ENCODE measurements at places on chromosomes 12 and 14.

DNA sequence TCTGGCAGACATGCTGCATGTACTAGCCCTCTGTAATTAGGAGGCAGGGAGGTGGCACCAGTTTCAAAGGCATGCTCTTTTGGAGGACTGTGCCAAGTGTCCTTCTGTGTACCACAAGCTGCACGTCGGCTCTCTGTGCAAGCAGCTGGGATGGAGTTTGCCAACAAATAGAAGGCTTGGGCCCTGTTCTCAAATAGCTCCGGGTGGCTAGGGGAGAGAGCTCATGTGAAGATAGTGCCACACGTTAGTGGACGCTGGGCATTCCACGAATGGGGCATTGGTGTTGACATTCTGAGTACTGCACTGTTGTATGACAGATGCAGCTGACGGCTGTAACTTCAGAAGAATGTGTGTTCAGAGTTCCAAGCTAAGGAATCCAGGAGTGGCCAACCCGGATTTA, 4.4 kb downstream of the AACS start:
- no peak for DNase-seq

DNA sequence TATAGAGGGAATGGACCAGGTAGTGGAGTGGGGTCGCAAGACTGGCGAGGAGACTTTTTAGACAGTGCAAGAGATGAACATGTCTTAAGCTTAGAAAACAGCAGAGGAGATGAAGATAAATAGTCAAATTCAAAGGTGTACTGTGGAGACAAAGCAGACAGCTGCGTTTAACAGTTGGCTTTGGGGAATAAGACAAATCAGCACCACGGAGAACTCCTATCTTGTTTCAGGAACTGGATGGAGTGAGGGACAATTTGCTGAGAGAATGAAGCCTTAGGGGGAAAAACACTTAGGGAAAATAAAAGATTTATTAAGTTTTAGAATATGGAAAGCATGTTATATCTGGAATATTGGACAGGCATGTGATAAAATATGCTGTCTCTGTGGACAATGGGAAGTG, 458.8 kb downstream of the GLT1D1 start:
- no peak for DNase-seq

- no peak for DNase-seq
Observed at GRCh38 chr12:617304-617915, 45.8 kb downstream of the NINJ2 start.

GRCh38 chr12:116368196-116369194, 91.0 kb upstream of the MED13L start:
- DNase-seq: no peak

GRCh38 chr12:593396-594270, 69.6 kb downstream of the NINJ2 start:
- no peak for DNase-seq

DNA sequence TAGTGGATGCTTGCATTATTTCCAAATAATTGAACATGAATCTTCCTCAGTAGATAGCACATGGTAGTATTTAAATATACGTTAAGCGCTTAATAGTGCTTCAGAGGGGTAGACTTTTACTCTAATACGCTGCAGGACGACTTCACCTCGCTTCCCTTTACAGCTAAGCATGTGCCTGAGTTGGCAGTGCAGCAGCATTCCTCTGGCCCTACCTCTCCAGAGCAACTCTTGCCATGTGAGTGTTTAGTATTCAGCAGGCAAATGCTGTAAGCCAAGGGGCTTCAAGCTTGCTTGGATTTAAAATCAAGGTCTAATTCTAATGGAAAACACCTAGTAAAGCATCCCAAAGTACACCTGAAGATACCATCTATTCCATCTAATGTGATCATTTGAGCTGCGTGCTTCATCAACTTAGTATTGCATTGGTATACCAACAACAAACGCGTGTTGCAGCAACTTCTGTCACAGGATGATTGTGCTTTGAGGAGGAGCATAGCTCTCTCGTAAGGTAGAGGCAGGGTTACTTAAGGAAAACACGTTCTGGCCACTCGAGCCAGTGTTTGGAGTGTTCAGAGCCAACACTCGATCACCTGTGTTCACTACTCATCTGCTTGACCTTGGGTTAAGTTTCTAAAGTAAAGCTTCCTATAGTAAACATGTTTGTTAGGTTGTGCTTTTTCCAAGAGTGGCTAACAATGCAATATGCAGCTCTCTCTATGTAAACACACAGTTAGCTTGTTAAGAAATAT, 60.6 kb downstream of the PIWIL1 start:
- DNase-seq: no peak

DNA sequence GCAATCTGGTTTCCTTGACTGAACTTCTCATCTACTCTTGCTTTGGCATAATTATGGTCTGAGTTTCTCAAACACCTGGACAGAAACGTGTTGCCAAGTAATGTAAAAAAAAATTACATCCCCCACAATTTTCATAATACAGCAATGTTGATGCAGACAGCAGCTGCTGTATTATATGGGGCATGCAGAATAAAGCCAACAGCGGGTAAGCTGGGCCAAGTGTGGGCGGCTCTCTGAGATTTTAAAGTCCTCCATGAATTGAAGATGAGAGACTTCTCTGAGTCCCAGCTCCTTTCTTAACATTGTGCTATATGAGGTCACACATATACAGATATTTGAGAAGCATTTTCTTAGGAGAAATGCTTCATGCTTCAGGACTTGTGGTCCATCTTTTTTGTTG, 881.2 kb downstream of the GALC start:
- DNase-seq: no peak

GRCh38 chr12:95463050-95463449, 10.9 kb upstream of the METAP2 start:
- DNase-seq: no peak

DNA sequence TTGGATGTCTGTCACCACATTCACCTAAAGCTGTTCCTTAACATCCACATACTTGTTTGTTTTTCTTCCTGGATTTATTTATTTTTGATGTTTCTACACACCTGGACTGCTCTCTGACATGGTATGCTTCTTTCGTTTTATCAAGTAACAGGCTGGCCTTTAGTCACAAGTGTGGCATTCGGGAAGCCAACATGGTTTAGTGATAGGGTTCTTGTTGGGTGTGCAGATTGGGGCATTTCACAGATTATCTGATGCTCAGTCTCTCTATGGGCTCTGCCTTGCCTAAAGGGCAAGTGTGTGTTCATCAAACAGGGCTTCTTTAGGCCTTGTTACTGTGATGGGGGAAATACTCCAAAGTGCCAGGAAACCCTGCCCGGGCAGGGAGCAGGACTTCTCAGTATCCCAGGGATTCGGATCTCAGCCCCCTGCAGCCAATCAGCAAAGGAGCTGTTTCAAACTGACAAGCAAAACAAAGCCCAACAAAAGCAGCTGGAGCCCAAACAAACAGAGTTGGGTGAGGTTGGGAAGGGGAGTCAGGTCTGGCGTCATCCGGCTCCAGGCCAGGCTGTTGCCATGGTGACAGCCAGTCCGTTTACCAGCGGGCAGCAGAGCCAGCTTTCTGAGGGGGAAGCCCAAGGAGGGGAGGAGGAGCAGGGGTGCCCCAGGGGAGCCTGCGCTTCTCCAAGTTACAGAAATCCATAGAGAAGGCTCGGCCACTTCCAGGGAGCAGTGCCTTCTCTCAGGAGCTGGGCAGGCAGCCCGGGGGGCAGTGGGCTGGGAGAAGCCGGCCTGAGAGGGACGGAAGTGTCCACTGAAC, 31.9 kb downstream of the FOS start:
- no peak for DNase-seq

GRCh38 chr14:43647302-43647701, 859.8 kb downstream of the FSCB start:
- DNase-seq: no peak

GRCh38 chr12:70615174-70615866, 21.9 kb downstream of the PTPRB start:
- DNase-seq: no peak

GRCh38 chr14:104114421-104115130, 23.8 kb upstream of the KIF26A start:
- no peak for DNase-seq

GRCh38 chr14:40870252-40870651, 736.4 kb upstream of the LRFN5 start:
- no peak for DNase-seq

- DNase-seq: no peak
Observed at GRCh38 chr14:68198713-68199495, 379.3 kb downstream of the RAD51B start.

DNA sequence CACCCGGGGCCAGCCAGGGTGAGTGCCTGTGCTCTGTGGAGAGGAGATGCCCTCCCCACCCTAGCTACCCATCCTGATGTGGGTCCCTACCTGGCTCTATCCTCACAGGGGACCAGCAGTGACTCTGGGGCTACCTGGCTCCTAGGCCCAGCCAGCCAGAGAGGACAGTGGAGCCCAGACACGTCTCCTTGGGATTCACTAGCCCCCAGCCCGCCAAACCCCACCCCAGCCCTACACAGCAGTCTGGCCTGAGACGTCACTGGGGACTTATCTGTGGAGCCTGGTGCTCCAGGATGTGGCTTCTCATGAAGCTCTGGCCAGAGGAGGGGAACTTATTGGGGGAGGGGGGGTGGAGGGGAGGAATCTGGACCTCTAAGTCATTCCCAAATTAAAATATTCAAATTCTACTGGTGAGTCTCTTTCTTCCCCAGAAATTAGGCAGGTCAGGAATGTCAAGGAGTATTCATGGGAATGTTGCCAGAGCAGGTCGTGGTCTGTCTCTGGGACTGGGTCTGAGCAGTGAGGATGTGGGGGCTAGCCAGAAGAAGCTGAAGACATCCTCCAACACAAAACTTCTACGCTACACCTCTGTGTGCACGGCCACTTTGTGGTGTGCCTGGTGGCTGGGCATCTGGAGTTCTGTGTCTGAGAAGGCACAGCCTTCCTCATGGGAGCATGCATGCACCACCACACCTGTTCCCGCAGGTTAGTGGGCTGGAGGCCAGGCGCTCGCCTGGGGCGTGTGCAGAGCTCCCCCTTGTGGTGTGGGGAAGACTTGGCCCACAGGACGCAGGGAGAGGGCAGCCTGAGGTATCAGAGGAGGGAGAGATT, 2.7 kb downstream of the CMTM5 start:
- DNase-seq: peak; percentile 83

- DNase-seq: no peak
Observed at GRCh38 chr12:88935856-88936255, 355.6 kb upstream of the KITLG start.

DNA sequence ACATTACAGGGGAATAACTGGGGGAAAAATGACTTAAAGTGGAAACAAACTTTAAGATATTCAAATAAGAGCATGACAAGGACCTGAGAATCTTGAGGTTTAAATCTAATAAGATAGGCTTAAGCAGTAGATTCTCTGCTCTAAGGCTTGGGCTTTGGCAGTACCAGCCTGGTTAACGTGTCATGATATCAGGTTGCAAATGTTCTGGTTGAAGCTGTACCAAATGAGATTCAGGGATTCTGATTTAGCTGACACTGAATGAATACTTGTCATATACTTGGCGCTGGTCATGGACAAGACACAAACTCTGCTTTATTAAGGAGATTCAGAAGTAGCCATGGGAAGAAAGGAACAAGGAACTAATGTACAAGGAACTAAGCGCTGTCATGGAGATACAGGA, 6.1 kb downstream of the TCP11L2 start:
- DNase-seq: no peak

DNA sequence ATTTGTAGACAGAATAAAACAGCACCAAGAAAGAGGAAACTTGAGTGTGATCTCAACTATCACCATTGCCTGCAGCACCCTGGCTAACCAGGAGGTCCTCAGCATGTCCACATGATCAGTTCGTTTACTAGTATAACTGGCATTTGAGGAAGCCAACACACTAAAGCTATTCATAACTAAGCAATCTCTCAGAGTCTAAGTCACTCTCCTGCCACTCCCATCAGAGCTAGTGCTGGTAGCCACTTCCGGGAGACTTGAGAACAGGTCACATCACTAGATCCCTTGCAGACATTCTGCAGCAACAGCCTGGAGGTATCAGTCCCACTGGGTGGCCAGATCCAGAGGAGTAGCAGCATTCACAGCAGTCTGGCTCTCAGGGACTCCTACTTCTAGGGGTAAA, 352.9 kb upstream of the OR4E1 start:
- no peak for DNase-seq

DNA sequence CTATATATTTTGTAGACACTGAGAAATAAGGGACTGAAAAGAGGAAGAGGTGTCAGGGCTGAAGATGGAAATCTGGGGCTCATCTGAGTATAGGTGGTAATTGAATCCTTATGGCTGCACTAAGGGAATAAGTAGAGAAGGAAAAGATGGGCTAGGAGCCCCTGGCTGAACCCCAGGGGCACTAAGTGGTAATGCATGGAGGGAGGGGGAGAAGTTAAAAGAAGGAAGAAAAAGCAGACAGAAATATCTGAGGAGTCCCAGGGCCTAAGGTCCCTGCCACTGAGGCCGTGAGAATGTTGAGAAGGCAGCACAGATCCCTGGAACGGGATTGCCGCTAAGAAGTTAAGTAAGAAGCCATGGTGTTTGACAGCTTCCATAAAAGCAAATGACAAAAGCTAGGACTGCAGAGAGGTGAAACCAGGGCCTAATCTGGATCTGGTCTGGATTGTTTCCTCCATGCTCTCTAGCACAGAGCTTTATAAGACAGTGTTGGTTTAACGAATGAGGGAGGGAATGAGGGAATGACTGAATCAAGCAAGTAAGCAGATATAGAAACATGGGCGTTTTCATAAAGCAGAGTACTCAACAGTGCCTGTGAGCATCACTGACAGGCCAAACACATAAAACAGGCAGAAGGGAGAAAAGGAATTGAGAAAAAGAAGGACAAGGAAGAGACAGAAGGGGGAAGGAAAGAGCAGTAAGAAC, 92.9 kb downstream of the HMGA2 start:
- DNase-seq: no peak

DNA sequence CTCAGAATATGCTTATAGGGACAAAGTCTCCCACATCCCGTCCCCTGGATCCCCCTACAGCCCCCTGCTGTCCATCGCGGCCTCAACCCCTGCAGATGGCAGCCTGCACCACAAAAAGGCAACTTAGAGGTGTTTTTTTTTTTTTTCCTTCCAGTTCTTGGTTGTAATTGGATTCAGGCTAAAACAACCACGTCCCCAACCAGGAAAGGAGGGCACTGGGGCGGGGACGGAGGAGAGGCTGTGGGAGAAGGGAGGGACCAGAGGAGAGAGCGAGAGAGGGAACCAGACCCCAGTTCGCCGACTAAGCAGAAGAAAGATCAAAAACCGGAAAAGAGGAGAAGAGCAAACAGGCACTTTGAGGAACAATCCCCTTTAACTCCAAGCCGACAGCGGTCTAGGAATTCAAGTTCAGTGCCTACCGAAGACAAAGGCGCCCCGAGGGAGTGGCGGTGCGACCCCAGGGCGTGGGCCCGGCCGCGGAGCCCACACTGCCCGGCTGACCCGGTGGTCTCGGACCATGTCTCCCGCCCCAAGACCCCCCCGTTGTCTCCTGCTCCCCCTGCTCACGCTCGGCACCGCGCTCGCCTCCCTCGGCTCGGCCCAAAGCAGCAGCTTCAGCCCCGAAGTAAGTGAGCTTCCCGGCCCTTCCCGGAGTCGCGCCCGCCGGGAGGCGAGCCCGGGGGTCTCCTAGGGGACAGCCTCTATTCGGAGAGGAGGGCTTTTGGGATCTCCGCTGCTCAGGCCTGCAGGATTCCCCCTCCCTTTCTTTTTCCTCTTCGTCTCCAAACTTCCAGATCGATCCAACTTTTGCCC, at the start of gene MMP14:
TSS of gene MMP14 (plus strand) at position 285 of the 813 bp plus-strand sequence. CDS start at position 518, 233 bp downstream.
- DNase-seq: peak; percentile 10

Measured in GM19239 (cell line).